Activated naive CD8-positive, alpha-beta T cell treated with anti-CD3 and anti-CD28 coated beads, Interleukin-2, amount 50 U/mL, for 16 hours (primary cell): ENCODE measurements at places on chromosomes 5 and 9.

DNA sequence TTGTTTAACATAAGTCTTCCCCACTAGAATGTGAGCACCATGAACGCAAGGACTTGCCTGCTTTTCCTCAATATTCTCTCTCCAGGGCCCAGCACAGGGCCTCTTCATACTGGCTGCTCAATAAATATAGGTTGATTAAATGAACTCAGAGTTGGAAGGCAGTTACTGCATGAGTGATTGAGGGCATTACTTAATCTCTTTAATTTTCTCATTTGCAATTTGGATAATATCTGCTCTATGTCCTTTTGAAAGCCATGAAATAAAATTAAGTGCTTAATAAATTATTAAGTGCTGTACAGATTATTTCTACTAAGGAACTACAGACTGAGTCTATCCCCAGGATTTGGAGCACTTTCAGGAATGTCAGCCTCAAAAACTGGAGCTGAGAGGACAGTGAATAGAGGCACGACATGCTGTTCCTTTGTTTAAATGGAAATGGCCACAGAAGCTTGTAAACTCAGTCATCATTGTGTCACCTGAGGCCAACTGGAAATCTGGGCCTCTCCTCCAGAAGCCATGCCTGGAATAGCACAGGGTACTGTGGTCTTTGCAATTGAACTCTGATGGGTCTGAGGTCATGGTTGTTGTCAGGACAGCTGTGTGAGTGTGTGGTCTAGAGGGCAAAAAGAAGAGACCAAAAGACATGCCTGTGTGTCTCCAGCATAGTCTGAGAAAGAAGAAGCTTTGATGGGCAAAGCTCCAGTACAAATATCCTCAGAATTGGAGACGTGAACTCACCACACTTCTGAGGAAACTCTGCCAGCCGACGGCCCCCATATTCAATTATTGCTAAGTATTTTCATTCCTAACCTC, 86.1 kb downstream of the SH3TC2 start:
- no peak for DNase-seq

DNA sequence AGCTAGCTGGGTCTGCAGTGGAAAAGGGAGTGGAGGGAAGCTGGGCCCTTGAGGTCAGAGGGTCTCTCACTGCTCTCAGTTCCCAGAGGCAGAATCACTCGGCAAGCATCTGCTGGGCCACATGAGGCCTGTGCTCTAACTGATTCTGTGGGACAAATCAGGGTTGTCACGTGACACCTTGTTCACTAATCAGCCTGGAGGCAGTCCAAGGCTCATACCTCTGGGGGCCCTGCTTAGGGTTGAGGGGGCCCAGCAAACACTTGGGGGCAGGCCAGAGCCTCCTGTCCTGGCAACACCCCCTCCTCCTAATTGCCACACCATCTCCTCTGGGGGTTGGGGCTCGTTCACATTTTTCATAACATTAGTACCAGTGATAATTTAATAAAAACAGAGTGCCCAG, 9.1 kb upstream of the DPM2 start:
- no peak for DNase-seq

- DNase-seq = no peak
Measured at GRCh38 chr5:96857924-96858323, 18.4 kb upstream of the ERAP2 start.

DNA sequence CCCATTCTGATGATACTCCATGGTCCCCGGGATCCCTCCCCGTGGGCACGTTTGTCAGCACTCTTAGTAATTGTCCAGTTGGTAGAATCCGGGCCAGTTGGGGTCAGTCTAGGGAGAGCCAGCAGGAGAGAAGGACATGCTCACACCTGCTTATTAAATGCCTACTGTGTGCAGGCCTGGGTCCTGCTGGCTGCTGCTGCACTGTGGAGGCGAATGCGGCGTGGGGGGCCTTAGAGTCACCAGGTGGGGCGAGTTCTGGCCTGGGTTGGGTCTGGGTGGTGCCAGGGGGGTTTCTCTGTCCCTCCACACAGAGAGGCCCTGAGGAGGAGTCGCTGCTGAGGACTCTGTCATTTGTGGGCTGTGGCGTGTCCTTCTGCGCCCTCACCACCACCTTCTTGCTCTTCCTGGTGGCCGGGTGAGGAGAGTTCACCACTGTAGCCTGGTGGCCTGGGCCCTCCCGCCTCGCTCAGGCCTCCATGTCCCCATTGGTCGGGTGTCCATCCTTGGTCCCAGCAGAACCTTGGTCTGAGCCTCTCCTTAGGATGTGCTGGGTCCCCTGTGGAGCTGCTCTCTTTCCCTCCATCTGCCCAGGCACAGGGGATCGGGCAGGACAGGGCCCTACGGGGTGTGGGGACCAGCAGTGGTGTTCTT, 17.3 kb downstream of the ADGRD2 start:
- DNase-seq = no peak

GRCh38 chr9:68802525-68803015, 97.5 kb downstream of the PIP5K1B start:
- DNase-seq = no peak

DNA sequence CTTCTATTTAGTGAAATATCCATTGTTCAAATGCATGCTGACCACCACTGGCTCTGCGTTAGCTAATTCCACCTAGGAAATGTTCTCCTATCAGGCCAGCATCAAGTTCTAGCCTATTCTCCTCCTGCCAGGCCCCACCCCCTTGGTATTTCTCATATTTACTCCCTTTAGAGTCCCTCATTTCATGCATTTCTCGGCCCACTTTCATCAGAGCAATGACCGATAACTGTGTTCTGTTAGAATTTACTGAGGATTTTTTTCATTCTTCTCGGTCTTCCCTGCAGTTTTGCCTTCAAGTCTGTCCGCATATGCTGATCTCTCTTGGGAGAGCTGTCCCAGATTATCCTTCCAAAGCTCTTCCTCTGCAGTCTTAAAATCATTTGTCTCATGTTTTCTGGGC, 143.4 kb downstream of the GOLPH3 start:
- DNase-seq = no peak

DNA sequence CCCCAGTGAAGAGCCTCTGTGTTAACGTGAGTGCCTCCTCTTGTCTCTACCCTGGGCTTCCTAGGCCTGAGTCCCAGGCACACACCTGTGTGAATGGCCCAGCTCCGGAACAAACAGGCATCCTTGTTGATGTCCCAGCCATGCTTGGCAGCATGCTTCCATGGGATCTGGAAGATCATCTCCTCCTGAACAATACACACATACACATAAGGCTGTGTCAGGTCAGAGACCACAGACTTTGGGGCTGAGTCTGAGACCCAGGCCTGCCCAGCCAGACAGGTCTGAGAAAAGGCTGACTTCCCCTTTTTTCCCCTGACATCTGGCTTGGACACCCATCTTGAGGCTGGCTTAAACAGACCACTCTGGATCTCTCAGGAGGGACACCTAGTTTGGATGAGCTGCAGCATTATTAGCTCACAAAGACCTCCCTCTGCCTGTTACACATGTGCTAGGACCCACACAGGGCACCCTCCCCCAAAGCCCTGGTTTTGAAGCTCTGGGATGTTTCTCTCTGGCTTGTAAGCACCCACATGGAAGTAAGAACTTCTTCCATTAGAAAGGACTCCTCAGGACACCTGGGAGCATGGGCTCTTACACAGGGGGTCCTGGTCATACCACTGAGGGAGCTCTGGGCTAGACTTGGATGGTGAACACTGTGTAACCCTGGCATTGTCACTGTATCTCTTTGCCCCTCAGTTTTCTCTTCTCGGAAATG, 2.6 kb downstream of the IRF1 start:
- DNase-seq = no peak

DNA sequence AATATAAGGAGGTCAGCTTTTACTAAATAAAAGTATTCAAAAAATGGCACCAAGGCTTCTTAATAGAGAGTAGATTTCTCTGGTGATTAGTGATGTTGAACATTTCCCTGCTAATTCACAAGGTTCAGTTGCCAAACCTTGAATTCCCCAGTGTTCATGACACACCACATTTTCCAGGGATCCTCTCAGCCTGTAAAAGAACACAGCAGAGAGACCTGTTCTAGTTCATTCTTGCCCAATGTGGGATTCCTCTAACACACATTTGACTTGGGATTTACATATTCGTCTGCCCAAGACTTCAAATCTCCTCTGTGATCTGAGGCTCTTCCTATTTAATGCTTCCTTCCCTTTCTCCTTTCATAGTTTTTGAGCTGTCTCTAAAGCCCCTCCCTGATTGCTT, 273.2 kb upstream of the CDH9 start:
- no peak for DNase-seq

DNA sequence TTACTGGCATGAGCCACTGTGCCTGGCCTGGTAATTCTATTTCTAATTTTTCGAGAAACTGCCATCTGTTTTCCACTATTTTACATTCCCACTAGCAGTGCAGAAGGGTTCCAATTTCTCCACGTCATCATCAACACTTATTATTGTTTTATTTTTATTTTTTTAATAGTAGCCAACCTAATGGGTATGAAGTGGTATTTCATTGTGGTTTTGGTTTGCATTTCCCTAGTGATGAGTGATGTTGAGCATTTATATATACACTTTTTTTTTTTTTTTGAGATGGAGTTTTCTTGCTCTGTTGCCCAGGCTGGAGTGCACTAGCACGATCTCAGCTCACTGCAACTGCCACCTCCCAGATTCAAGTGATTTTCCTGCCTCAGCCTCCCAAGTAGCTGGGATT, 28.3 kb downstream of the WWC1 start:
- DNase-seq = no peak

GRCh38 chr5:72486371-72486770, 20.8 kb downstream of the ZNF366 start:
- no peak for DNase-seq

DNA sequence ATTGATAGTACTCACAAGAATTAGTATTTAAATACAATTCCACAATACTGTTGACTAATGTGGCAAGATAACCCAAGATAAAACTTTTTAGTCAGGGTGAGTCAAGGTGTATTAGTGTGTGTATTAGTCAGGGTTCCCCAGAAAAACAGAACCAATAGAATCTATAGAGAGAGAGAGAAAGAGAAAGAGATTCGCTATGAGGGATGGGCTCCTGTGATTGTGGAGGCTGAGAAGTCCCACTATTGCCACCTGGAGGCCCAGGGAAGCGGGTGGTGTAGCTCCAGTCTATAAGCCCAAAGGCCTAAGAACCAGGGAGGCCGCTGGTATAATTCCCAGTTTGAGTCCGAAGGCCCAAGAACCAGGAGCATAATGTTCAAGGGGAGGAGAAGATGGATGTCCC, 10.0 kb upstream of the SHISAL2B start:
- DNase-seq = no peak

GRCh38 chr9:76255781-76256455, 138.3 kb downstream of the RFK start:
- DNase-seq = no peak

GRCh38 chr5:109619606-109620005, 70.1 kb upstream of the MAN2A1 start:
- no peak for DNase-seq

GRCh38 chr5:154260224-154260927, 69.8 kb downstream of the GALNT10 start:
- DNase-seq = no peak

DNA sequence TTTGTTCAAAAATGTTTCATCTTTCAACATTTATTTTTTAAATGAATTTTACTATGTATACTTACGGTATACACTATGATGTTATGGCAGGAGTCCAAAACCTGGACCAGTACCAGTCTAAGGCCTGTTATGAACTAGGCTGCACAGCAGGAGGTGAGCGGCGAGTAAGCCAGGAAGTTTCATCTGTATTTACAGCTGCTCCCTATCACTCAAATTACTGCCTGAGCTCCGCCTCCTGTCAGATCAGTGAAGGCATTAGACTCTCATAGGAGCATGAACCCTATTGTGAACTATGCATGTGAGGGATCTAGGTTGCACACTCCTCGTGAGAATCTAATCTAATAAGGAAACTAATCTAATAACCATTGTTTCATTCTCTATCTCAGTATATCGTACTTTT, 715.5 kb upstream of the PTPRD start:
- no peak for DNase-seq

GRCh38 chr9:94681508-94681907, 42.2 kb upstream of the FBP1 start:
- DNase-seq = peak; percentile 4

DNA sequence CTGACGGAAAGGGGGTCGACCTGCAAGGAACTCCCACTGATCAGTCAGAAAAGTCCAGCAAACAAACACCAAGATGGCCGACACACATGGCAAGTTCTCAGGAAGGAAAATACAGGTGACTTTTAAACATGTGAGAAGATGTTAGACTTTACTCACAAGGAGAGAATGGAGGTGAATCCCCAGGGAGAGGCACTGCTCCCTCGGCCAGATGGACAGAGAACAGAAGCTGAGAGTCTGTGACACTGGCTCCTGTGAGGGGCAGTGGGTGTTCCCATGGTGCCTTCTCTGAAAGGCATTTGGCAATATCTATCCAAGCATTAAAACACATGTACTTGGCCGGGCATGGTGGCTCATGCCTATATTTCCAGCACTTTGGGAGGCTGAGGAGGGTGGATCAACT, 22.8 kb downstream of the COL5A1 start:
- DNase-seq = no peak

DNA sequence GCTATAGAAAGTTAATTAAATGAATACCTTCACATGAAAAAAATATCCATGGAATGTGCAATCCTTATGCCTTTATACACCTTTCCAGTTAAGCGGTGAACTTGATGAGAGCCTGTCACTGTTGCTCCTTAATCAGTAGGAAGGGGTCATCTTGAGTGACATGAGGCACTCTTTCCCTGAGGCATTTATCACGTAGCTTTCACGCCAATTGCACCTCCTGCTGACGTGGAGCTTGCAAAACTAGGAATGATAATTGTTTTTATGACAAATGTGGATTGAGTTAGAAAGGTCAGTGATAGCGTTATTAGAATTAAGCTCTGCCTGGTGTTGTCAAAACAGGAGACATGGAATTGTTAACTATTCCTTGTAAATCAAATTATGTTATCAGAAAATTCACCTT, 79.7 kb downstream of the SLF1 start:
- no peak for DNase-seq
